Mucosa of descending colon (tissue), 3 donors: ENCODE measurements at places on chromosomes 2 and 18.

GRCh38 chr2:3563521-3563976 lies 5.4 kb upstream of the RNASEH1 start:
- DNase-seq: no peak

DNA sequence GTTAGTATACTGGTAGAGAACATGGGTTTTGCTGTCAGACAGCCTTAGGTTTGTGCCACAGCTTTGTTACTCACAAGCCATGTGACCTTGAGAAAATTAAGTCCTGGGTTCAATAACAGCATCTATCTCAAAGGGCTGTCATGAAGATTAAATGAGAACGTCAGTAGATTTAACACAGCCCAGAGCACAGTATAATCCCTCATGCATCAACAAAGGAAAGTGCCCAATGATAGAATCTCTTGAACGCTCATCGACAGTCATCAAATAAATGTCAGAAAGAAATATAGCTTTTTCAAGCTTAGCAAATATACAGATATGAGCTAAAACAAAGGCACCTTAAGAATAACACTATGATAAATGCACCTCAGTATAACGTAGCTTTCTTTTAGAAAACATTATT lies 22.3 kb downstream of the CUL3 start:
- no peak for DNase-seq

- DNase-seq: no peak
Measured at GRCh38 chr2:128808462-128809258, 490.0 kb upstream of the HS6ST1 start.

- no peak for DNase-seq
Measured at GRCh38 chr2:235854276-235854675, 313.9 kb downstream of the GBX2 start.

DNA sequence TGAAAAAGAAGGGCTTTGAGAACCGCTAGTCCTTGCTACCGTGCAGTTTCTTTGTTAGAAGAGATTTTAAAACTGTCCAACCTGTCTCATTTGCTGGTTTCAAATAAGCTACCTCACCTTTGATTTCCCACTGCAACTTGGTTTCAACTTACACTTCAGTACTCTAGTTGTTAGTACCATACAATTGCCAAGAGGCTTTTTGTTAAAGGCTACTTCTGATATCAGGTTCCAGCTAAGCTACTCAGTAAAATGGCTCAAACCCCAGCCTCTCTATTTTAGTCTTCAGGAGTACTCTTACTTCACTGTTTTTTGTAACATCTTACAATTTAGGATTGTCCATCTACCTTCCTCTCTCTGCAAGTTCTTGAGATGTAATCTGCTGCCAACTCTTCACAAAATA lies 91.6 kb downstream of the INO80D start:
- no peak for DNase-seq

- DNase-seq: peak; percentile 28
Measured at GRCh38 chr18:54284981-54285785, 15.9 kb downstream of the POLI start.
